ENCODE measurements at places on chromosomes 6 and 20.

GRCh38 chr20:58512808-58513552 lies 2.2 kb downstream of the APCDD1L start:
- no peak for DNase-seq

DNA sequence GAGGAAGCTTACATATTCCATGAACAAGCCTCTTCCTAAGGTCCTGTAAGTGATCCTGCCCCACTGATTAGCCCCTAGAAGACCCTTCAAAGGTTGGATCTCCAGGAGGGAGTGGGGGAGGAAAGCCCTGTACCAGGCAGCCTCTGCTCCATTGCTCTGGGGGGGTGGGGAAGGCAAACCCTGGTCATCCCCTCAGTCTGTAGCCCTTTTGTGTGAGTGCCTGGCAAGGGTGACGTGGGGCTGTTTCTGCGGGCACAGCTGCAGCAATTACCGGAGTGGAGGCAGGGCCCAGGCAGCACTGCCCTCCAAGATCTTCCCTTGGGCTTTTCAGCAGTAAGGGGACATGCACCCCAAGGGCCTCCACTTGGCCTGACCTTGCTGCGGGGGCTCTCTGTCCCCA lies at the start of gene MOG:
MOG (plus strand) TSS at position 295 of the 400 bp plus-strand sequence. CDS start 118 bp downstream, outside the sequence.
- DNase-seq = no peak

DNA sequence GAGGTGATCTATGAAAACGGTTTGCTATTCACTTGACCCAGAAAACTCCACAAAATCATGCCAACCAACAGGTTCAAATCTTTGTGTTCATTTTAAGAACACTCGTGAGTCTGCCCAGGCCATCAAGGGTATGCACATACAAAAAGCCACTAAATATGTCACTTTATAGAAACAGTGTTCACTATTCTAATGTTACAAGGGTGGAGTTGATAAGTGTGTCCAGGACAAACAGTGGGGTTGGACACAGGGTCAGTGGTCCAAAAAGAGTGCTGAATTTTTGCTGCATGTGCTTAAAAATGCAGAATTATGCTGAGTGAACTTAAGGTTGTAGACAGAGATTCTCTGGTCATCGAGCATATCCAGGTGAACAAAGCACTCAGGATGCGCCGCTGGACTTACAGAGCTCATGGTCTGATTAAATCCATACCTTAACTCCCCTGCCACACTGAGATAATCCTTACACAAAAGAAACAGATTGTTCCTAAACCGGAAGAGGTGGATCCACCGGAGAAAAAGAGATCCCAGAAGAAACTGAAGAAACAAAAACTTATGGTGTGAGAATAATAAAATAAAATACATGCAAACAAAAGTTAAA lies 23.5 kb downstream of the KIAA0408 start:
- DNase-seq = no peak

DNA sequence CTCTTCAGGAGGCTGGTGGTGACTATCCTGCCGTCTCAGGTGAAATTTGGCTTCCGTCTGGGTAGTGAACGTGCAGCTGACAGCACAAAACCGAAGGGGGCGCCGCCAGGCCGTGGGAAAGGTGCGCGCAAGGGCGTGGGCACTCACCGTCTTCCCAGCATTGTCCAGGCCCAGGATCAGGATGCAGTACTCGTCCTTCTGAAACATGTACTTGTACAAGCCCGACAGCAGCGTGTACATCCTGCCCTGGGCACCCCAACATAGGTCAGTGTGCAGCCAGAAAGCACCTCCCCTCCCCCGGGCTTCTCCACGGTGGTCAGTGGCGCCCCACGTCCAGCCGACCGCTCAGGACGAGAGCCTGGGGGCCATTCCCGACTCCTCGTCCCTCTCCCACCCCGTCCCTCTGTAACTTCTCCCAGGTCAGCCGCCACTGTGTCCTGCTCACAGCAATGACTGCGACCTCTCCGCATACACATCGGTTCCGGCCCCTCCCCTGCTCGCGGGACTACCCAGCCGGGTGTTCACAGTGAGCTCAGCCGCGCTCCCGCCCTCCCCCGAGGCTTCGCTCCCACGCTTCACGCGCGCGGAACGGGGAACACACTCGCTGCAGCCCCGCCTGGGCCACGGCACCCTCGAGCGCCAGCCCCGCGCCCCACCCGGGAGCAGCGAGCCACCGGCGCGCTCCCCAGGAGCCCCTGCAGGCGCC lies 771 bp downstream of the ARFRP1 start:
- DNase-seq = no peak

DNA sequence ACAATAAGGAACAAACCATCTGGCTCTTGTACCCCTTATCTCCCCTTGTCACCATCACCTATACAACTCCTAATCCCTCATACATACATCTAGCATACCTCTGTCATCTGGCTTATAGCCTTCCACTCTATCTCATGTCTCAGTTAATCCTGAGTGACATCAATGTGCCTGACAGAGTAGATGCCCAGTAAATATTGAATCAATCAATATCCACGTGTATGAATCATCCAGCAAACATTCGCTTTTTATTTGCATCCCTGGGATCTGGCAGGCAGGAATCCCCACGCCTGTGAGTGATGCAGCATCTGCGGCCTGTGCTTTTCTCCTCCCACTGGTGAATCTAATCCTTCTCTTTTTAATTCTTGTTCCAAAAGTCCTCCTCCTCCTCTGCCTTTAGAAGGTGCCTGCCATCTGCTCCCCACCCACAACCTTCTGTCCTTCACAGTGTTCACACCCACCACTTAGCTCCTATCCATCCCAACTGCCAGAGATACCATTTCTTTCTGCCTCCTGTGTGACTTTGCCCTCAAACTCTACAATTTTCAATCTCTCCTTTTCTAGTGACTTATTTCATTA lies 37.6 kb downstream of the ZNF391 start:
- DNase-seq = no peak

GRCh38 chr20:57693002-57693582 lies 16.7 kb downstream of the PMEPA1 start:
- no peak for DNase-seq

- no peak for DNase-seq
These were observed 72.9 kb upstream of the MYL9 start for GRCh38 chr20:36468149-36469000.

GRCh38 chr6:1767481-1768246 lies 157.9 kb downstream of the FOXC1 start:
- no peak for DNase-seq

DNA sequence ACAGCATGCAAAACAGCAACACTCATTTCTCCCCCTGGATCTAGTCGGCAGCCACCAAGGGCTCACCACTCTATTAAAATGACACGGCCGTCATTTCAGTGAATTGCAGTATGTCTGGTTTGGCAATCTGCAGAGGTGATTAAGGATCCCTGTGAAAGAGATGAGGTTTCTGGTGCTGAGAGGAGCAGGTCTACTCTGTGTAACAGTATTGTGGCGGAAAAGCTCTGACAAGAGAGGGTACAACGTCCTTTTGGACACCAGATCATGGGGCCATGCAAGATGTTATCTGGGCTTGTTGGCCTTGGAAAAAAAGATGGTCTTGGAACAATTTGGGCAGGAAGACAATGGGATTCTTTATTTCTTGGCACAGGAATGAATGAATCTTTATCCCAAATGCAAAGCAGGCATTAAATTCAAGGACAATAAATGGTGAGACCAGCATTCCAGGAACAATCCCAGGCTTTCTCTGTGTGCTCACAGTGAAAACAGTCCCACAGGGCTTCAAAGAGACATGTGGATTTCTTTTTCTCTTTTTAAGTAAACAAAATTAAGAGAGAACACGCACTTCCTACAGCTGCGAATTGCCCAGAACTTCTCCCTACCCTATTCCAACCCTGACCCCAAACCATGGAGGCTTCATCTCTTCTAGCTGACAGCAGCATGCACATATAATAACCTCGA lies 33.7 kb upstream of the ADGRF1 start:
- no peak for DNase-seq

DNA sequence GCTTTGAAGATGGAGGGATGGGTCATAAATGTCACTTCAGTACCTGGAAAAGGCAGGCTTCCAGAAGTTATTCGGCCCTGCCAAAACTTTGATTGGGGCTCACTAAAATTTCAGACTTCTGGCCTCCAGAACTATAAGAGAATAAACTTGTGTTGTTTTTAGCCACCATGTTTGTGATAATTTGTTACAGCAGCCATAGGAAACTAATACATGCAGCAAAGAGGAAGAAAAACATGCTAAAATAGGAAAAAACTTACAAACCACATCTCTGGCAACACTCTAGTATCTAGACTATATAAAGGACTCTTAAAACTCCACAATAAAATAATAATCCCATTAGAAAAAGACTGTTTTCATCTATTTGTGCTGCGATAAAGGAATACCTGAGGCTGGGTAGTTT lies 9.5 kb downstream of the ADAT2 start:
- DNase-seq = no peak

DNA sequence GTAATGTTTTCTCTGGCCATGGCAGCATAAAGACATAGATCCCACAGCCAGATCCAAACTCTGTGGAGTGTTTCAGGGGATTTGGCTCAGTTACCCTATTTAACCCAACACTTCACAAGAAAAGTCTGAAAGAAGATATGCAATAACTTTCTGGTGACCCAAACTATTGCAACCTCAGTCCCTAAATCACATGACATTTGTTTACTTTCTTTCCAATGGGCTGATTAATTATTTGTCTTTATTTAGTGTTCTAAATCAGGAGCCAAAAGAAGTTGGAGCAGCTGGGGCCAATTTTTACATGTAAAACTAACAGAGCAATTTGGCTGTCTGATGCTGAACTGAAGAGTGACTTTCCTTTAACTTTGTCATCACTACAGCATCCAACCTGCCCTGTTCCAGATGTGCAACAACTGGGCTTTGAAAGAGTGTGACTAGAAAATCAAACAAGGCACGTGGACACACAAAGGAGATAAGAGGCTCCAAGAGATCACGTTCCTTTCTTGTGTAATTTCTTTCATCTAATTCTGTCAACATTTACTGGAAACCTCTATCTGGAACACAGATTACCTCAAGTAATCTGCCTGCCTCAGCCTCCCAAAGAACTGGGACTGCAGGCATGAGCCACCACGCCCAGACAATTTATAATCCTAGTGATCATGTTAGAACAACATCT lies 90.8 kb downstream of the TRMT11 start:
- no peak for DNase-seq

GRCh38 chr6:156423075-156423474 lies 354.1 kb upstream of the ARID1B start:
- no peak for DNase-seq

DNA sequence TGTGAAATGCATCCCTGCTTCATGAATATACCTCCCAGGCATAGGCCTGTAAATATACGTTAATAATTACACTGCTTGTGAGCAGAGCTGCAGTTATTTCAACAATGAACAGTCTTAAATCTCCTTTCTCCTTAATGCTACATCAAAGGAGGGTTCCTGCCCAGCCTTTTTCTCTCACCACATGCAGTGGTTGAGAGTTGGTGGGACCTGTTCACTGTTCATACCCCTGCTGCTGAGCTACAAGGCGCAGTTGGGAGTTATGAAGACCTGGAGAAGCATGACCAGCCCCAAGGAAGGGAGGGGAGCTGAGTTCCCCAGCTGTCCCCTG lies 111.9 kb upstream of the FOXQ1 start:
- no peak for DNase-seq

DNA sequence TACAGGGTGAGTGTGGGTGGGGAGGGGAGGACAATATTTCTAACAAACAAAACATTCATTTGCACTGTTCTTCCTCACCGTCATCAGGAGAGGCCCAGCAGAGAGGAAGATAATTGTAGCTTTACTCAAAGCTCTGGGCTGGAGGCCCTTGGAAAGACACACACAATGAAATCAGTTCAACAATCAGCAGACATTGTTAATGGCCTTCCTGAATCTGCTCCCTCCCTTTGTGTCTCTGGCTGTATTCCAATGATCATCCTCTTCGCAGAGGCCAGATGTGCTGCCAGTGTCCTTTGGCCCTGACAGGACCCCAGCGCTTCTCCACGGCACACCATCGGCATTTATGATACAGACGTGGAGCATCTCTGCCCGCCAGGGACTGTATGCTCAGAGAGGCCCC lies 44.6 kb upstream of the LRFN2 start:
- no peak for DNase-seq

DNA sequence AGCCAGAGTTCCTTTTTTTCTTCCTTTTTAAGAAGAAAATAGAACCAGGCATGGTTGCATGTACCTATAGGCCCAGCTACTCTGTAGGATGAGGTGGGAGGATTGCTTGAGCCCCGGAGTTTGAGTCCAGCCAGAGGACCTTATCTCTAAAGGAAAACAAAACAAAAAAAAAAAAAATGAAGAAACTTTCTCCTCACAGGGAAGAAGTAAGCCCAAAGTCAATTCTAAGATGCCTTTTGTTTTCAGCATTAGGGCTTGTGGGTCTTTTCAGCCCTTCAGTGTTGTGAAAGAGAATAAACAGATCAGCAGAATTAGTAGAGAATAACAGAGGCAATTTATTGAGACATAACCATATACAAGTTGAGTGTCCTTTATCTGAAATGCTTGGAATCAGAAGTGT lies 26.8 kb downstream of the ZNF451 start:
- no peak for DNase-seq

DNA sequence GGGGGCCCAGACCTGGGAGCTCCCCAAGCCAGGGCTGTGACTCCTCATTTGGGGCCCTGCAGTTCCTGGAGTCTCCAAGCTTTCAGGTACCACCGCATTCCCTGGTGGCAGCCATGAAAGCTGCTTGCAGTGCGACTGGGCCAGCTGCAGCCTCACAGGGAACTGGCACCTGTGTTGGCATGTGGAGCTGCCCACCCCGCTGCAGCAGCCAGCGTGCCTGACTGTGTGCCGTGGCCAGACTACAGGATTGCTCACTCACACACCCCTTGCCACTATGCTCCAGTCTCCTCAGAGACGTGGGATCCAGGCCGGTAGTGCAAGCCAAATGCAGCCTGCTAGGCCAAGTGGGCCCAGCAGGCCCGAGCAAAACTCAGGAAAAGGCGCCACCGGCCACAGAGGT lies 450.7 kb downstream of the COL12A1 start:
- no peak for DNase-seq

GRCh38 chr6:2669067-2669700 lies 81.5 kb downstream of the MYLK4 start:
- DNase-seq = no peak

DNA sequence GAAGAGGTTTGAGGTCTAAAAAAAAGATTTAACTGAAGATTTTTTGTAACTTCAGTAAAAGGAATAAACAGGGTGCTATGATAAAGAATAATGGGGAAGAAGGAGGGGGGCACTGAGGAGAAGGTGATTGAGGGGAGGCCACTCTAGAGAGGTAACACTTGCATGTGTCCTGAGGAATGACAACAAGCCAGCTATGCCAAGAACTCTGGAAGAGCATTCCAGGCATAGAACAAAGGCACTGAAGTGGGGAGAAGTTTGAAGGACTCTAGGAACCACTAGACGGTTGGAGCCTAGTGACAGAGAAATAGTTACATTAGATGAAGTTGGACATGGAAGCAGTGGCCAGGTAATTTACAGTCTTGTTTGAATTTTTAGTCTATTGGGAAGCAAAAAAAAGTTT lies 10.8 kb upstream of the SF3B5 start:
- no peak for DNase-seq

DNA sequence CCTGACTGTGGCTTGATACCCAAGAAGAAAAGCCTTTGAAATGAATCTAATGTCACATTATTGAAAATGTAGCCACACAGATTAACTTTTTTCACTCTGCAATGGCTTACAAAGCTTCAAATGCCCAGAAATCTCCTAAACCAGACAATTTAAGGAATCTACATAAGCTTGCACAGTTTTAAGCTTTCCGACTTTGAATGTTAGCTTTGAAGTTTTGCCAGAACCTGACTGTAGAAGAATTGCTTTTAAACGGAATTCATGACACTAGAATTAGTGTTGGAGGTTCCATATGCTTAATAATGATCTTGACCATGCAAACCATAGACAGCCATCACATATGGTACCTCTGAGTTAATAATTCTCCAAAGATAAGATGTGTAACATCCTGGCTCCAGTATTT lies 798.5 kb upstream of the EPHA7 start:
- no peak for DNase-seq

GRCh38 chr6:72271531-72271930 lies 350.3 kb upstream of the KCNQ5 start:
- DNase-seq = no peak

Measured in cortex of kidney (tissue), 1 donor.